Naive B cell (primary cell): ENCODE measurements at places on chromosomes 1 and 21.

DNA sequence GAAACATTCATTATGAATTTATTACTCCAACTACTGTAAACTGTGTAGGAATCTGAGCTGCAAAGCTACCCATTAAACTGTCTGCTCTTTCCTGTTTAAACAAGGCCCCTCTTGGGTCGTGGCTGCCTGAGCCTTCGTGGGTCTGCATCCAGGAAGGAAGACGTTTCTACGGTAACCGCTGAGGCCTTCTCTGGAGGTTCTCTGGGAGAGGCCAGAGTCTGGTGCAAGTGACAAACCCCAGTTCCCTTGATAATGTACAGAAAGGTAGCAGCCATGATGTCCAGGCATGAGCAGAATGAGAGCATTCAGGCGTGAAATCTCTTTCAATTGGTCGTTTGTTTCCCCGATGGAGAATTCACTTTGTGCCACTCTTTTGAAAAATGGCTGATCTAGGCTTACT, 350.2 kb downstream of the PLPP3 start:
- DNase-seq = no peak

DNA sequence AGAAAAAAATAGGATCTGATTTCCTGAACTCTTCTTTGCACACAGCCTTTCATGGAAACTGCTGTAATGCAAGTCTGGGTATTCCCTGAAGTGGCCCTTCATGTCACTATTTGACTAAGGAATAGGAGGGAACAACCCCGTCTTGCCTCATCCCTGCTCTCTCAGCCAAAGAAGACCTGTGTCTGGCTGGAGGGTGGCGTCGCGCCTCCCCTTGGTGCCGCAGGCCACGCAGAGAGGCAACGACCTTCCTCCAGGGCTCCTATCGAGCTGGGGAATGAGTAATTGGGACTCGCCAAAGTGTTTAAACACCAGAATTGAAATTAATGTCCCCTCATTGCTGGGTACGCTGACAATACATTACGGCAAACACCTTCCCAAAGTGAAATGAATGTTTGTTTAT, 129.8 kb downstream of the PBX1 start:
- no peak for DNase-seq

- no peak for DNase-seq
These were observed 82.3 kb downstream of the HMCN1 start for GRCh38 chr1:185816460-185816859.

DNA sequence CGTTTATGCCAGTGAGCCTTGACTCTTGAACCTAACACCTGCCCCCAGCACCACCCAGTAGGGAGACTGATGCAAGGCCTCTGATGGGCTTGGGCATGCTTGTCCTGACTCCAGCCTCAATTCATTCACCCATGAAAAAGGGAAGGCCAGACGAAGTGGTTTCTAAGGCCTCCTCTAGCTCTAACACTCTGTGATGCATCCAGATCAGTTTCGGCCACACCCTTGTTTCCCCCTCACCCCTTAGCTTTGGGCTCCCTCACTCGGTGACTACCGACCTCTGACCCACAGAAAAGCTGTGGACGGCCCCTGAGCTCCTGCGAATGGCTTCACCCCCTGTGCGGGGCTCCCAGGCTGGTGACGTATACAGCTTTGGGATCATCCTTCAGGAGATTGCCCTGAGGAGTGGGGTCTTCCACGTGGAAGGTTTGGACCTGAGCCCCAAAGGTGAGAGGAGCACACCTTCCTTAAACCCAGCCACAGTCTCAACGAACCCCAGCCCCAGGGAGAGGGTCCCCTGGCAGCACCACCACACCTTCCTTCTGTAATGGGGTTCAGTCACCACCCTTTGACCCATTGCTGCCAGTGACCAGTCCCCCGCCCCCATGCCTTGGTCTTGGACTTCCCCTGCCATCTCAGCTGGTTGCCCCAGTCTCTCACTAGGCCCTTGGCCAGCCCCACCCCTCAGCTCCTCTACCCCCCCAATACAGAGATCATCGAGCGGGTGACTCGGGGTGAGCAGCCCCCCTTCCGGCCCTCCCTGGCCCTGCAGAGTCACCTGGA, 9.0 kb downstream of the NPR1 start:
- no peak for DNase-seq

GRCh38 chr1:43354936-43355335, 3.8 kb upstream of the CDC20 start:
- no peak for DNase-seq

DNA sequence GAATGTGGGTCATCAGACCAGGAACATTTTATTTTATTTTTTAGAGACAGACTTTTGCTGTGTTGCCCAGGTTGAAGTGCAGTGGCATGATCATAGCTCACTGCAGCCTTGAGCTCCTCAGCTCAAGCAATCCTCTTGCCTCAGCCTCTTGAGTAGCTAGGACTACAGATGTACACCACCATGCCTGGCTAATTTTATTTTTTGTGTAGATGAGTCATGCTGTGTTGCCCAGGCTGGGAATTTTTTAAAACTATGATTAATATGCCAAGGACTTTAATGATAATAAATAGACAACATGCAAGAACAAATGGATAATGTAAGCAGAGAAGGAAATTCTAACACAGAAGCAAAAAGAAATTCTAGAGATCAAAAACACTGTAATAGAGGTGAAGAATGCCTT, 142.4 kb downstream of the AK5 start:
- no peak for DNase-seq

- no peak for DNase-seq
These were observed 4.5 kb downstream of the TRAF5 start for GRCh38 chr1:211331011-211331709.

DNA sequence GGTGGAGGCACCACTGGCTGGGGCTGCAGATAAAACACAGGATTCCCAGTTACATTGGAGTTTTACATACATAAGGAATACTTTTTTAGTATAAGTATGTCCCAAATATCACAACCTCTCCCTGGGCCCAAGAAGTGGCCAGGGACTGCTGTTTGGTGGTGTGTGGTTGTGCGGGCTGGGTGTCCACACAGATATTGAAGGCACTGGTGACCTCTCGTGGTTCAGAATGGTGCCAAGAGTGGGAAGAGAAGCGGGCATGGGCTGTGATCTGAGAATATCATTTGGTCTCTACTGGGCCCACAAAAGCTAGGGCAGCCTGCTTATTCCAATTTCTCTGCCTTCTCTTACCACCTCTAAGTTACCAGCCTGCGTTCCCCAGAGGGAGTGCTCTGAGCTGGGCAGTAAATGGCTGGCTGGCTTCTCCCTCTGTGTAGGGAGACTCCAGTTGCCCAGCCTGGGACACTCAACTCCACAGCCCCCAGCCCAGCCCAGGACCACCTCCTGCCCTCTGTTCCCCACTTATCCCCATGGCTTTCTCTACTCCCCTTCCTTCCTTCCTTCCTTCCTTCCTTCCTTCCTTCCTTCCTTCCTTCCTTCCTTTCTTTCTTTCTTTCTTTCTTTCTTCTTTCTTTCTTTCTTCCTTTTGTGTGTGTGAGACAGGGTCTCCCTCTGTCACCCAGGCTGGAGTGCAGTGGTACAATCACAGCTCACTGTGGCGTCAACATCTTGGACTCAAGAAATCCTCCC, 42.8 kb upstream of the RD3 start:
- DNase-seq = no peak

DNA sequence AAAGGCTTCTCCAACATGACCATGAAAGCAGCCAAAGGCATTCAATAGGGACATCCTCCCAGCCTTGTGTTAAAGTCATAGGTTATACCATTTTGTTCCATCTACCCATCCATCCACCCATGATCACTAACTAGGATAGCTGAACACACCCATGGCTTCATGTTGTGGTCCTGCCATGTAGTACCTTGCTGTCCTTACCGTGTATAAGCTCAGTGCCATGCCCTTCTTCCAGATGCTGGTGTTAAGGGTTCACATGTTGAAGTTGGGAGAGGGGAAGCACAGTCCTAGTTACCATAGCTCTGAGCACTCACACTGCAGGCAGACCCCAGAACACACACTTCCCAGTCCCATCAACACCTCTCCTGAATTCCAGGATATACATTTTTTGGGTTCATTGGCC, 51.5 kb downstream of the ATP5PO start:
- no peak for DNase-seq

GRCh38 chr21:39288987-39289386, 24.4 kb downstream of the BRWD1 start:
- DNase-seq = no peak

GRCh38 chr1:234977875-234978396, 150.7 kb downstream of the TOMM20 start:
- no peak for DNase-seq

DNA sequence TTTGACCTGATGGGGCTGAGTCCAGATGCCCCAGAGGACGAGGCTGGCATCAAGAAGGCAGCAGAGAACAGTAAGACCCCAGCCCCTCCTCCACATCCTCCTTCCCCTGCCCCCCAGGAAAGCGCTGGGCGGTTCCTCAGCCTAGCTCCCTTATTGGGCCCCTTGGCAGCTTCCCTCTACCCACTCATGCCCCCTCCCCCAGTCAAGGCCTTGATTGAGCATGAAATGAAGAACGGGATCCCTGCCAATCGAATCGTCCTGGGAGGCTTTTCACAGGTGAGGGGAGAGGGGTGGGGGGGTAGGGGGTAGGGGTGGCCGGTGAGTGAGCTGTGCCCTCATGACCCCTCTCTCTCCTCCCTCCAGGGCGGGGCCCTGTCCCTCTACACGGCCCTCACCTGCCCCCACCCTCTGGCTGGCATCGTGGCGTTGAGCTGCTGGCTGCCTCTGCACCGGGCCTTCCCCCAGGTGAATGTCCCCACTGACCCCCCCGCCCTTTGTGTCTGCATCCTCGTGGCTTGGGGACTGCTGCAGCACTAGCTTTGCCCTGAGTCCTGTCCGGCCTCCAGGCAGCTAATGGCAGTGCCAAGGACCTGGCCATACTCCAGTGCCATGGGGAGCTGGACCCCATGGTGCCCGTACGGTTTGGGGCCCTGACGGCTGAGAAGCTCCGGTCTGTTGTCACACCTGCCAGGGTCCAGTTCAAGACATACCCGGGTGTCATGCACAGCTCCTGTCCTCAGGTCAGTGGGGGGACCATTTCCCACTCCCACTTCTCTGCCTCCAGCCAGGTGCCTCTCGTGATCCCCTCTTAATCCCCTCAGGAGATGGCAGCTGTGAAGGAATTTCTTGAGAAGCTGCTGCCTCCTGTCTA, 3.2 kb downstream of the LYPLA2 start:
- DNase-seq = no peak

DNA sequence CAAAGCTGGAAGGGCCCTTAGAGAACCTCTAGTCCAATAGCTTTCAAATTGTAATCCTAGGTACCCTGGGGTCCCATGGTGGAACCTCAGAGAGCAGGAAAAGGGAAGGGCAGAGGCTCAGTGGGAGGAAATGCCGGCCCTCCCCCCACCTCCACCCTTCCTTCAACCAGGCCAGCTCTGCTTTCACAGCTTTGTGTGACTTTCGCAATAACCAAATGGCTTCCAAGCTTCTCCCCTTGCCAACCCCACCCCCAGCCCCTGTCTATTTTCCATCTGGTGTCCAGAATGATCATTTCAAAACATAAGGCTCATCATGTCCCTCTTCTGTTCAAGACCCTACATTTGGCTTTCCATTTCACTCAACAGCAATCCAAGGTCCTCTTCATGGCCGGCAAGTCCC, 74.4 kb downstream of the CD58 start:
- DNase-seq = no peak

GRCh38 chr1:87103074-87103473, 188.6 kb downstream of the HS2ST1 start:
- DNase-seq = no peak

- DNase-seq = no peak
These were observed 26.3 kb downstream of the DNASE2B start for GRCh38 chr1:84424513-84425149.

GRCh38 chr1:183414365-183414764, 3.8 kb downstream of the NMNAT2 start:
- no peak for DNase-seq

GRCh38 chr1:57302812-57303596, 120.9 kb downstream of the DAB1 start:
- no peak for DNase-seq

DNA sequence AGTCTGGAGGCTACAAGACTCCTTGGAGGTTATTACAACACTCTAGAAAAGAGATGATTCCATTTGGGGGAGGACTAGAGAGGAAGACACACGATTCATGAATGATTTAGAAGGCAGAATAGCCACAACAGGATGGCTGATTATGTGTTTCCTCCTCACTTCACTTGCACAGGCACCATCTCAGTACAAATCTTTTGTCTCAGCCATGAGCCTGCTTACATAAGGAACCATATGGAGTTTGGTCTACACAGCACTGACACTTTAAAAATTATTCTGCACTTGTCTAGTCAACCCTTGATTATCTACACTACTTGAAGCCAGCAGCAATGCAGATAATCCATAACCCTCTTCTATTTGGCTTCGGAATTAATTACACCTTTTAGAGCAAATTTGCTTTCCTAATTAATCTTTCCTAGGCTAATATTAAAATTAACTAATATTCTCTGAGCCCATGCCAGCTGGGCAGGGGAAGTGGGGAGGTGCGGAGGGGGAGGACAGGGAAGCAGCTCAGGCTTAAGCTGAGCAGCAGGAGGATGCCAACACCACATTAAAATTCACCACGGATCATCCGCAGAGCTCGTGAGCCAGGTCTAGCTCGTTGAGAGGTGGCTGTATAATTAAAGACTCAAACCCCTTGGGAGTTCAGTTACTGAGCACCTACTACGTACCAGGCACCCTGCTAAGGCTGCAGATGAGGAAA, 3.2 kb upstream of the LEMD1 start:
- DNase-seq = no peak

GRCh38 chr21:31289702-31290101, 54.4 kb downstream of the TIAM1 start:
- DNase-seq = no peak

DNA sequence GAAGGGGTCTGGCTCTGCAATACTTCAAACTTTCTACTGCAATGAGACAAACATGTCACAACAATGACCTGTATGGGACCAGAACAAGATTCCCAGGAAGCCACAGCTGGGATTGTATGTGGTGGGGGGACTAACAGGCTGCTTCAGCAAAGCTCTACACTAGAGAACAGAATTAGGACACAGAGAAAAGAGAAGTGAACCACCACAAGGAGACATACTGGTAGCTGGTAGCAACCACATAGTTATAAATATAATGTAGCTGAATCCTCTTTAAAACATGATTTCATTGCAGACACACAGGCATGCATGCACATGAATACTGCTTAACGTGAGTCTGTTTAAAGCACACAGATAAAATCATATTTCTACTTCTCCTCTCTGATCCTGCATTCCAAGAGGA, 3.5 kb upstream of the ILDR2 start:
- DNase-seq = no peak

GRCh38 chr21:28333578-28334075, 659.0 kb downstream of the LTN1 start:
- no peak for DNase-seq

- DNase-seq = no peak
These were observed 237.7 kb downstream of the SEC16B start for GRCh38 chr1:177732178-177732577.

- peak; percentile 57 for DNase-seq
These were observed 706 bp downstream of the C21orf91 start for GRCh38 chr21:17818186-17819113.
